Omental fat pad (tissue), 4 donors: ENCODE measurements at places on chromosomes 7 and 10. TPM values are rescaled to one million over a fixed set of nuclear protein-coding genes. Genes with fewer than 3 reads are reported as not detected.
A peak's percentile ranks its signal among the peaks of the same experiment; 100 is the strongest.

DNA sequence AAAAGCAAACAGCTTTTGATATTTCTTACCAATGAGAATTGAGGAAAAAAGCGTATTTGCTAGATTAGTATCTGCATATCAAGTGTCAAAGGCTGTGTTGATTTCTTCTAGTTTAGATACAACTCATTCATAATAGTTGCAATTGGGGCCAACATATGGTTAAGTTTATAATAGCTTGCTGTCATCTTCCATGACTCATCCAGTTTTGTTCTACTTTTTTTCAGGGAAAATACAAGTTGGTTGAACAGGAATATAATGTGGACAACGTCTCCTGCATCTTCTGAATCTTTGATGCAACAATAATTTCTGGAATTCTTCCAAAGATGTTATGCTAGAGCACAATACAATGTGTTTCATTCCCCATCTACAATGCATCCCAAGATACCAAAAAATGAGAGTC lies 182.0 kb downstream of the THSD7A start:
- DNase-seq: no peak

DNA sequence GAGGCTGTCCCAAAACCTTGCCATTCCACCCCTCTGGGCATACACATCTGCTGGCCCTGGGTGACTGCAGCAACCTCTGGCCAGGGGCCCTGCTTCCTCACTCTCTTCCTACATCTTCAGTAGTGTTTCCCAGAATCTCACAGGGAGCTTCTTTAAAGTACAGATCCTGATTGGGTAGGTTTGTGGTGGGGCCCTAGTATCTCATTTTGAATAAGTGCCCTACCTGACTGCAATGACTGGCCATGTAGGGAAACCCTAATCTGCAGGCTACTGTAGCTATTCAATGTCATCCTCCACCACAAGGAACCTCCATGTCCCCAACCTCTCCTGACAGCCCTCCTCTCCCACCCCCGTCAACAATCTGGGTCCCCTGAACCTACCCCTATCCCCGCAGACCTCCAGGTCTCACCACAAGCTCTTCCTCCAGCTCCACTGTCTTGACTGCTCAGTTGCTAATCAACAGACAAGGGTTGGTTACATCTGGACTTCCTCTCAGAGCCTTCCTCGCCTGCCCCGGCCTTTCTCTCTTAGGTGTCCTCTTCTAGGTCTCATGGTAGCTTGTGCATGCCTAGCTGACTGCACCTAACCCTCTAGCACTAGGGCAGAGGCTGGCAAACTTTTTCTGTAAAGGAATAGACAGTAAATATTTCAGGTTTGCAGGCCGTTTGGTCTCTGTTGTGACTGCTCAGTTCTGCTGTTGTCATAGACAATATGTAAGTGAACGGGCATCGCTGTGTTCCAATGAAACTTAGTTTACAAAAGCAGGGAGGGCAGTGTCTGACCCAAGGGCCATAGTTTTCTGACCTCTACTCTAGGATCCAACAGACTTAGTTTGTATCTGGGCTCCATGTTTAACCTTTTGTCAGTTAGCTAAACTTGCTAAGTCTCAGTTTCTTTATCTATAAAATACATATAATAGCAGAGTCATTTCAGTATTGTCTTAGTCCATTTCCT lies 121.1 kb downstream of the AOAH start:
- DNase-seq: no peak

GRCh38 chr10:93566435-93567276 lies at the start of gene FFAR4:
Gene FFAR4, plus strand, starts transcription at chr10:93566665. Its CDS starts 56 bp downstream, at chr10:93566721.
- no peak for DNase-seq

DNA sequence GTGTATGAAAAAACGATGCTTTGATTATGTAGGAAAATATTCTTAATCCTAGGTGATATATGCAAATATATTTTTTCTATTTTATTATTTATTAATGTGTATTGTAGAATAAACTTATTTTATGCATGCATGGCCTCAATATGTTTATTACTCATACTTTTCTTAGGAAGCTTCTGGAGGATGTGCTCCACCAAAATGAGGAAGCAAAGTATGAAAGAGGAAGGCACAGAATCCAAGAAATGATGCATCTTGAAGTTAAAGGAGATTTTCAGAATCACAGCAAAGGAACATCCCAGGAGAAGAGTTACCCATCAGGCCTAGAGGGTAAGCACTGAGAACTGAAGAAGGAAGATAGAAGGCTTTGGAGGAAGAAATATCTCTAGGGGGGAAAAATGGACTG lies 35.0 kb upstream of the MRPS16 start:
- DNase-seq: no peak

GRCh38 chr7:34060196-34060947 lies 155.0 kb downstream of the BMPER start:
- DNase-seq: no peak

GRCh38 chr10:1102831-1103230 lies 46.6 kb downstream of the WDR37 start:
- DNase-seq: no peak

GRCh38 chr7:72405418-72405817 lies 6.7 kb downstream of the CALN1 start:
- DNase-seq: peak; percentile 26

Gene GPR146
- 29.6 TPM for total RNA-seq

Gene CHST15
- 35.7 TPM for total RNA-seq

Gene CHAT
- not detected for total RNA-seq

Gene AKR1C8
- total RNA-seq: 1.5 TPM
